ENCODE measurements at places on chromosomes 16 and 17. TPM values are rescaled to one million over a fixed set of nuclear protein-coding genes. Genes with fewer than 3 reads are reported as not detected.

The CHST4 gene
- under 0.01 TPM for total RNA-seq

The NXPH3 gene
- not detected for total RNA-seq

The AANAT gene
- total RNA-seq: not detected

The CACNG4 gene
- total RNA-seq: not detected

The RCVRN gene
- total RNA-seq: not detected

The OSGIN1 gene
- total RNA-seq: 0.67 TPM

The HSD11B2 gene
- not detected for total RNA-seq

The CACNG3 gene
- total RNA-seq: not detected
